ENCODE measurements at places on chromosomes 6 and 20.

DNA sequence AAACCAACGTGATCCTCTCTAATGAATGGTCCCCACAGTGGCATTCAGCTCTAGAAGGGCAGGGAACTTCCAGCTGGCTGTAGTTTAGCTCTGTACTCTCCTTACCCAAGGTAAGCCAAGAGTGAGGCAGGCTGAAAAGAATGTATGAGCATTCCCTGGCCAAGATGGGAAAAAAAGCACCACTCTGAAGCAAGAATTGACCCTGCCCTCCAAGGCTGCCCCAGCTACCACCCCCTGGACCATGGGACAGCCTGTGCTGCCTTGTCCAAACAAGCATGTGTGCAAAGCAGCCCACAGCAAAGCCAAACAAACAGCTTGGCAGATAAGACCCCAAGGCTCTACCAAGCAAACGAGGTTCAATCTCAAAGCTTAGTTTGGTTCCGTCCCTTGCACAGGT, 73.9 kb downstream of the GFOD1 start:
- DNase-seq: no peak

DNA sequence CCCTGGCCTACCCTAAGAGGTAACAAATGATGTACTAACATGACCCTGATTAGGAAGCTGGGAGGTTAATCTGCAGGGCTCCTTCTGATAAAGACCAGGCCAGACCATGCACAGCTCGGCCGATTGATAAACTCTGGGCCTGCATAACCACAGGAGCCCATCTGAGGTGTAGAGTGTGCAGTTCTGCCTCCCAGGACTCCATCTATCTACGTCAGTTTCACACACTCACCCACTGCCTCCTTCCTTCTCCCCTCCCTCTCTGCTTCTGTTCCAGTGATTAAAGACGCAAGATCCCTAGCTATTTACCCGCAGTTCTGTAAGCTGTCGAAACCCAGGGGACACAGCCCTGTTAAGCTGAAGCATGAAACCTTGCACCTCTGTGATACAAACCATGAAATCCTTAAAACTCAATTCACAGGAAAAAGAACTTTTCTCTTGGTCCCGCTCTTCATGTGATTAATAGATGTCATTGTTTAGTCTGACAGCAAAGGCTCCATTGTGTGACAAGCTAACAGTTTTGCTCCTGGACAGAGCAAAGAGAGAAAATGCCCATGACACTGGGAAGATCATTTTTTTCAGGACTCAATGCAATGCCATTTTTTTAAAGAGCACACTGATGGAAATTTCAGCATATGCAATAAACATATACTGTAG, 470.6 kb downstream of the MAFB start:
- no peak for DNase-seq

DNA sequence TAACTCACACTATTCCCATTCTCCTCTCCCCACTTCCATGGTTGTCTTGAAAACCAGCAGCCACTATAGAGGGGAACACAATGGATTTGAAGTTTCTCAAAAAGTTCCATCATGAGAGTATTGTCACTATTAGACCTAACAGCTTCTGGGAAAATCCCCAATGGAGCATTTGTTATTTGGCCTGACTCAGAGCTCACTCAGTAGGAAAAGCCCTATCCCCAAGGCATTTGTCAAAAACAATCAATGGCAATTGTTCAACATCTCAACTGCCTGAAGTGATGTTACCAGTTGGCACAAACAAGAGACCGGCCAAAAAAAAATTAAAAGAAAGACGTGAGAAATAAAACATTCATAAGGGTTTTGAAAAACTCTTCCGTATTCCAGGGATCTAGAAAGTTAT, 98.8 kb downstream of the MYLK4 start:
- no peak for DNase-seq

DNA sequence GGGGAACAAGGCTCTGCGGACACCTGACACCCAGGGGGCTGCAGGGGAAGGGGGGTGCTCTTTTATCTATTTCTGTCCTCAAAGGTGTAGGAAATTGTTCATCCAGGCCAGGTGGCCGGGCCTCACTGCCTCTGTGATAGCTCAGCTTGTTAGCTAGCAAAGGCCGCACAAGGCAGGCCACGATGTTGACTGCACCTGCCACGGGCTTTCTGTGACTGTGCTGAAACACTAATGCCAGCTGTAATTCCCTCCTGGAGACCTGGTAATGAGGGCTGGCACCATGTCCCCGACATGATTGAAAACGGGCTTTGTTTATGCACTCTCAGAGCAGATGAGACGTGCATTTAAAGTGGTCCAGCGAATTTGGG, 61.4 kb upstream of the APCDD1L start:
- peak; percentile 4 for DNase-seq

GRCh38 chr6:40894962-40895799, 143.8 kb downstream of the UNC5CL start:
- no peak for DNase-seq

- no peak for DNase-seq
These were observed 115.9 kb downstream of the COL12A1 start for GRCh38 chr6:75089921-75090320.

- DNase-seq: no peak
These were observed 8.7 kb upstream of the SDHAF4 start for GRCh38 chr6:70557998-70558397.

- no peak for DNase-seq
These were observed 16.1 kb upstream of the RNF144B start for GRCh38 chr6:18371010-18371409.

Measured in NCI-H1417 treated with DMSO at 0.1 percent for 48 hours (cell line).